Sigmoid colon (tissue), 7 donors: ENCODE measurements at places on chromosomes 3 and 15. TPM values are rescaled to one million over a fixed set of nuclear protein-coding genes. Genes with fewer than 3 reads are reported as not detected.

Gene TMEM207
- total RNA-seq = not detected

DNA sequence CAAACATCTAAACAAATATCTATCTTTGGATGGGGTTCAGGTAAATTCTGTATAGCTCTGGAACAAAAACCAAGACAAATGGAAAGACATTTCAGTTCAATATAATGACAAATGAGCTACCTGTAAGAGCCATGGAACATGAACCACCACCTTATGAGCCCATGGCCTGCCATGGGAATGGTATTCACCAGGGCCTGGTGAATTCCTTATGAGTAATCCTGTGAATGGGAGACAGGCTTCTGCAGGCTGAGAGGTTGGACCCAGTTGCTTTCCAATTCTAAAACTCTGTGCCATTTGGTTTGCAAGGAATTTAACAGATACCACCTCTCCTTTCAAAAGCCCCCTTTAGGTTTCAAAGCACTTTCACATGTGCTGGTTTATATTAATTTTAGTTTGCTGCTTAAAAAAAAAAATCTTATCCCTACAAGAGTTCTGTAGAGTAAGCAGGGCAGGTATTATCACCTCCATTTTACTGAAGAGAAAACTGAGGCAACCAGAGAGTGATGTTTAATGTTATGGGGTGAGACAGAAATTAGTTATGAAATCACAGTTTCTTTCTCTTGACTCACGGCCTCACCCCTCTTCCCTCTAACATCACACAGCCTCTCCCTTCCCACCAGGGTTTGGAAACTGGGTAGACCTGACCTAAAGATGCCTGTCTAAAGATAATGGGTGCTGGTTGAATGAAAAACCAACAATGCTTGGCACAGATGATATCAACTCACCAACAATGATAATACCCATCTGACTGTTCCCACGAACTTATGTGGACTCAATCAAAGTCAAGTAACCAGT is 397.6 kb upstream of the WNT5A start:
- H3K27ac ChIP-seq = peak overlapping the region; percentile 24
- no peaks in the 10 kb centered on the region for H3K36me3 ChIP-seq
- no peaks in the 10 kb centered on the region for H3K4me1 ChIP-seq
- H3K27me3 ChIP-seq = no peaks in the 10 kb centered on the region

DNA sequence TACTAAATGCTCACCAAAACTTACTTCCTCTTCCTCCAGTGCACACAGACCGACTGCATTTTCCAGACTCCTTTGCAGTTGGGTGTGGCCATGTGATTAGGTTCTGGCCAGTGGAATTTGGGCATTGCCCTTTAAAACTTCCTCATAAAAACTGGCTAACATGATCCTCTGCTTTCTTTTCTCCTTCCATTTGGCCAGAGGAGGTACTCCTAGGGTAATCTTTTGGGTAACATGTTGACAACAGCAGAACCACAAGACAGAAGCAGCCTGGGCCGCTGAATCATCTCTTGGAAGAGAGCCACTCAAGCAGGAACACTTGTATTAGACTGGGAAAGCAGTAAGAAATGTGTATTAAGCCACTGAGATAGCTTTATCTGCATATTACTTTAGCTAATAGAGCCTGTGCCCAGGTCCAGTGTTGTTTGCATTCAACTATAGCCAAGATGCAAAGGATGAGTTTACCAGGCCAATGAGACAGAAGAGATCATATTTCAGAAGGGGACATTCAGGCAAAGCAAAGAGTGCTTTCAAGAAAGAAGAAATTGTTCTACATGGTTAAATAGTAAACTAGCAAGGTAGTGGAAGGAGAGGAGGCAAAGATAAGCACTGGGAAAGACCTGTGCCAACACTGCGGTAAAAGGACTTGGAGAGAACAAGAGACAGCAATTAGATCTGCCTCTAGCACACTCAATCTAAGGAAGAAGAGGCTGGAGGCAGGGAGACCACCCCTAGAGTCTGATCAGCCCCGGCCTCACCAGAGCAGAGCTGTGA is 79.8 kb downstream of the PLCH1 start:
- H3K27ac ChIP-seq = peak overlapping the region; percentile 63
- no peaks in the 10 kb centered on the region for H3K27me3 ChIP-seq
- H3K36me3 ChIP-seq = no peaks in the 10 kb centered on the region
- no peak overlapping the region for H3K4me3 ChIP-seq
- DNase-seq = peak; percentile 89
- H3K4me1 ChIP-seq = peaks cover 23% of the 10 kb centered on the region

GRCh38 chr15:101313041-101313761 is 18.2 kb upstream of the SNRPA1 start:
- H3K27ac ChIP-seq = no peak overlapping the region
- H3K4me3 ChIP-seq = no peak overlapping the region
- no peaks in the 10 kb centered on the region for H3K27me3 ChIP-seq
- DNase-seq = peak; percentile 53

DNA sequence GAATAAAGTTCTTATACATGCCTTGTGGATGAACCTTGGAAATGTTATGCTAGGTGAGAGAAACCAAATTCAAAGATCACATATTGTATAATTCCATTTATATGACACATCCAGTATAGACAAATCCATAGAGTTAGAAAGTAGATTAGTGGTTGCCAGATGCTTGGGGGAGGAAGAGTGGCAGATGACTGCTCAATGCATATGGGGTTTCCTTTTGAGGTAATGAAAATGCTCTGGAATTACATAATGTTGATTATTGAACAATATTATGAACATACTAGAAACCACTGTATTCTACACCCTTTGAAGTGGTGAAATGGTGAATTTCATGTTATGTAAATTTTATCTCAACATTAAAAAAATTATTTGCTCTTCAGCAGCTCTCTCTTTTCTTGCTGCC is 100.8 kb downstream of the DHX36 start:
- H3K4me3 ChIP-seq = no peak overlapping the region
- peak overlapping the region; percentile 35 for H3K27ac ChIP-seq
- no peaks in the 10 kb centered on the region for H3K36me3 ChIP-seq

DNA sequence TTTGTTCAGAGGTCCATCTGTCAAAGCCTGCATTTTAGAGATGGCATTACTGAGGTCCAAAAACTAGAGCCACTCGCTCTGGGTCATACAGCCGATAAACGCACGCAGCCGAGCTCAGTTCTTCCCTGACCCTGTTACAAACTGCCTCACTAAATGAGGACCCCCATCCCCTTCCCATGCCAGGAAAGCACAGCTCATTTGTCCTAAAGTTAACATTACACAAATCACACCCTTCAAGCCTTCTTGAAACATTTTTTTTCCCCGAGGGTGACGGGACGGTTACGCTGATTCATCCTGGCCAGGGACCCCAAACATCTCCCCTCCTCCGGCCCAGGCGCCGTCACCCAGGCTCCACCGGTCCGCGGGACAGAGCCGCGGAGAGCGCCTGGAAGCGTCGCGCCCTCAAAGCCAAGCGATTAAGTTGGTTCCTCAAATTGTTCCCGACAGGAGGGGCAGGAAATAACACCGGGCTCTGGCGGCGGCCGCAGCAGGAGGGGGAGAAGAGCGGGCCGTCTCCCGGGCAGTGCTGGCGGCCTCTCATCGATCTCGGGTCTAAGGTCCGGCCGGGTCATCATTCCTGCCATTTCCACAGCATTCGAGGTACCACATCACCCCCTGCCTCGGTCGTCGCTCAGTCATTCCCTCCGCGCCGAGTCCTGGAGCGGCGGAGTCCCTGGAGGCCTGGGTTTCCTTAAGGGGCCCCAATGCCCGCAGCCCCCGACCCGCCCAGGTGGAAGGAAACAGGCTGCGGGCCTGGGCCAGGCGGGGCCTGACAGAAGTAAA is 619 bp upstream of the CMTM8 start:
- no peak for DNase-seq
- peak overlapping the region; percentile 58 for H3K4me3 ChIP-seq
- H3K4me1 ChIP-seq = no peaks in the 10 kb centered on the region
- peak overlapping the region; percentile 51 for H3K27ac ChIP-seq
- H3K27me3 ChIP-seq = peaks cover 10% of the 10 kb centered on the region

DNA sequence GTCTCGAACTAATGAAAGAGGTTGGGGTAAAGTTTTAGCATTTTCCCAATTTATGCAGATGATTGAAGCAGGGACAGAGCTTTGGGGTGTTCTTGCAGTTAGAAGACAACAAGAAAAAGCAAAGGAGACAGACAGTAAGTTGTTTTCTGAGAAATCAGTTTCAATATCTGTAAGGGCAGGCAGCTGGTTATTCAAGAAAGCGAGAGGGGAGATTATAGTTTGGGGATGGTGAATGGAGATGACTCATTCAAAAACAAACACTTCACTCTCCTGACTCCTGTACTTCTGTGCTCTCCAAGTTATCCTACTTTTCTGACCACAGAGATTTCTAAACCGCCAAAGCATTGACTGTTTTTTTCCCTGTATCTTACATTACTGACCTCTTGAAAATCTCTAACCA is 352.0 kb downstream of the GAP43 start:
- no peaks in the 10 kb centered on the region for H3K36me3 ChIP-seq
- H3K27ac ChIP-seq = no peak overlapping the region
- no peak overlapping the region for H3K4me3 ChIP-seq

- peak overlapping the region; percentile 76 for H3K27ac ChIP-seq
- peaks cover 46% of the 10 kb centered on the region for H3K4me1 ChIP-seq
- H3K27me3 ChIP-seq = no peaks in the 10 kb centered on the region
- no peak for DNase-seq
Observed at GRCh38 chr15:62887113-62887570, 155.4 kb upstream of the TPM1 start.

DNA sequence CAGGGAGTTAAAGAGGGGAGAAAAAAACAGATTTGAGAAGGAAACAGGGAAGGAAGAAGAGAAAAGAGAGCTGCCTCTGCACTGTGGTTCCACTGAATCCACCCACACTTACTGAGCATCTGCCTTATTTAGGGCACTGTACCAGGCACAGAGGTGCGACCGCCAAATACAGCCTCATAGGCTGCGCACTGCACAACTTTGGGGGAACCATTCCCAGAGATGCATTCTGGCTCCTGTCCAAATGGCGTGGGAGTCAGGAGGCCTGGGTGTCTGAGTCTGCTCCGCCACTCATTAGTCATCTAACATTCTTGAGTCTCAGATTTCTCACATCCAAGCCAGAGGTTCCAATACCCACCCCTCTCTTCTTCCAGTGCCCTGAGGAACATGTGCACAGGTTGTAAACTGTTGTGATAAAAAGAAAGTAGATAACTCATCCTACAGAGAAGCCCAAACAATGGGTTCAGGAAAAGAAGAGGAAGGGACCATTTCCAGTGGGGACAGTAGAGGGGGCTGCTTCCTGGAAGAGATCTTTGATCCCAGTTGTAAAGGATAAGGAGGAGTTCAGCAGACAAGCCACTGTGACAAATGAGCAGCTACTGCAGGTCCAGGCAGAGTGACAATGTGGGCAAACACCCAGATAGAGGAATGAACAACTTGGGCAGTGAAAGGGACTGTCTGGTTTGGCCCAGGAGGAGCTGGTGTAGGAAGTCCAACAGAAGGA is 254.6 kb downstream of the UACA start:
- no peak overlapping the region for H3K4me3 ChIP-seq
- H3K27ac ChIP-seq = no peak overlapping the region
- H3K36me3 ChIP-seq = no peaks in the 10 kb centered on the region
- no peak for DNase-seq

DNA sequence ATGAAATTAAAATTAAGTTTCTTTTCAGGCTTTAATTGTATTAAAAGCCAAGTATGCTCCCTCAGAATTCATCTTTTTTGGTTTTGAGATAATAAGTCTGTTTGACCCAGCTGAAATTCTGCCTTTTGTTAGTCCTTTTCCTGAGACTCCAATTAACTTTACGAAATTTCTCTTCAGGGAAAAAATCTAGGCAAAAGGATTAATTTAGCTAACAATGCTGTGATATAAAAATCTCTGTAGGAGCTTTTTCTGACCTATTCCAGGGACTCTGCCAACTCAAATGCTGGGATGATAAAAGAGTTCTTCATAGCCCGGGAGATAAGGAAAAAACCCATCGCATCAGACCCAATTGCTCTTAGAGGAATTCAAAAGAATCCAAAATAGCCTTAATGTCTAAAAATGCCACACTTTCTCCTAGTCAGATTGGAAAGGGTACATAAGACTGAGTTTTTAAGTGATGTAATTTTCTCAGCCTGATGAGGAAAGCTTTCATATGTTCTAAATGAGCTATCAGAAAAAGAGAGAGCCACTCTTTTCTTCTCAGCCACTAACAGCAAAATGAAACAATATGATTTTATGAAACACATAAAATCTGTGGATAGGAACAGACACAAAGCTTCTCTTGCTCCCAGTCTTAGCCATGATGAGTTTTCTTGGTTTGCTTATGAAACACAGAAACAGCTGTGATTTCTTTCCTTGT is 405.1 kb downstream of the ROBO1 start:
- no peak for DNase-seq
- H3K27ac ChIP-seq = peak overlapping the region; percentile 17
- no peaks in the 10 kb centered on the region for H3K27me3 ChIP-seq
- peaks cover 59% of the 10 kb centered on the region for H3K4me1 ChIP-seq
- H3K4me3 ChIP-seq = no peak overlapping the region

Gene AQR
- total RNA-seq = 22.2 TPM

DNA sequence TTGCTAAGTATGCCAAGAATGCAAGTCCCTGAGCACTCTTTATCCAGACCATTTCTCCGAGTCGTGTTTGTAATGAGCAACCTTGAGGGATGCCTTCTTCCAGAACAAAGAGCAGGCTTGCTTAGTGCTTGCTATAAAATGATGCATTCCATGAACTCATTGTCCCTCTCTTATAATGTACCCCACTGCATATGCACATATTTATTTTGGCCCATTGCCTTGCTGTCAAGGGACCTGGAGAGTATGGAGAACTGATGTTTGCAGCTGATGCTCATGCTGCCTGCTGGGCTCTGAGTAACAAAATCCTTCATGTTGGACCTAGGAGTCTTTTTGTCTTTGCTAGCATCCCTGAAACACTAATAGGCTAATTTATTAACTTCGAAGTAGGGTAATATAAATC is 97.8 kb upstream of the AADACL2 start:
- H3K36me3 ChIP-seq = no peaks in the 10 kb centered on the region
- H3K4me3 ChIP-seq = no peak overlapping the region
- no peak for DNase-seq
- no peaks in the 10 kb centered on the region for H3K4me1 ChIP-seq

DNA sequence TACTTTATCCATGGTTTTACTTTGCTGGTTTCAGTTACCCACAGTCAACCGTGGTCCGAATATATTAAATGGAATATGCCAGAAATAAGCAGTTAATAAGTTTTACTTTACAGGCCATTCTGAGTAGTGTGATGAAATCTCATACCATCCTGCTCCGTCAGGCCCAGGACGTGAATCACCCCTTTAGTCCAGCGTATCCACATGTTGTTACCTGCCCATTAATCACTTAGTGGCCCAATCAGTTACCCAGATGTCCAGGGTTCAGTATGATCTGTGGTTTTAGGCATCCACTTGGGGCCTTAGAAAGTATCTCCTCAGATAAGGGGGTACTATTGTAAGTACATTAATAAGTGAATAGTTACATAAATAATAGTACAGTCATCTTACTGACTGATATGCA is 88.0 kb downstream of the TTBK2 start:
- H3K4me3 ChIP-seq = no peak overlapping the region
- no peaks in the 10 kb centered on the region for H3K36me3 ChIP-seq
- DNase-seq = no peak
- no peaks in the 10 kb centered on the region for H3K4me1 ChIP-seq
- H3K27me3 ChIP-seq = no peaks in the 10 kb centered on the region
